ENCODE measurements at places on chromosomes 16 and 17.
A peak's percentile ranks its signal among the peaks of the same experiment; 100 is the strongest.

DNA sequence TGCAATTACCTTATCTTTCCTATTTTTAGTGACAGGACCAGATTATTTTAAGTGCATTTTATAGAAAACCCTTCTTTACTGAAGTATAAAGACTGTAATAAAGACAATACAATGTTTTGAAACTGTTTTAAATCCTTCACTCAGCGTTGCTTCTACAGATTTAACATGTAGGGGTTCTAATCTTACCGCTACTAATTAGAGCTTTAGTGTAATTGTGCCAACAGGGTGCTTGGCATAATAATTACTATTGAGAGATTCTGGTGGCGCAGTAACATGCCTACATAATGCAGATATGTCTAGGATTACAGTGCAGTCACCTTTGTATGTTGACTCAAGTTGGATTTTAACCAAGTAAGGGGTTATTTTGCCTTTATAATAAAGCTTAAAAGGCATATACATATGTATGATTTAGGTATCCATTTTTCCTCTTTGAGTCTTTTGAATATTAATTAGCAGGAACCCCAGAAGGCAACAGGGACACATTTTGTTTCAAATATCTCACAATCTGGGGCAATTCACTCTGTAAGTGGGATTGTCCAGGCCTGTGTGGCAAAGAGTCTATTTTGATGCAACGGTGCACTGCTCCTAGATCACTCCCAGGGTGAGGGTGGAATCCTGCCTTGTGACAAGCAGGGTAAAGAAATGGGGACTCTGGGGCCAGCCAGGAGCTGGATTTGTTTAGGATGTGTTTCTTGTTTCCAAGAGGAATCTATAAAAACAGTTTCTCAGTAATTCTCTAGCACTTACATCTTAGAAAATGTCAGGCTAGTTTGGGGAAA, 604.7 kb upstream of the SALL1 start:
- no peak for DNase-seq

GRCh38 chr16:63385714-63386432, 1349.6 kb upstream of the CDH8 start:
- no peak for DNase-seq

DNA sequence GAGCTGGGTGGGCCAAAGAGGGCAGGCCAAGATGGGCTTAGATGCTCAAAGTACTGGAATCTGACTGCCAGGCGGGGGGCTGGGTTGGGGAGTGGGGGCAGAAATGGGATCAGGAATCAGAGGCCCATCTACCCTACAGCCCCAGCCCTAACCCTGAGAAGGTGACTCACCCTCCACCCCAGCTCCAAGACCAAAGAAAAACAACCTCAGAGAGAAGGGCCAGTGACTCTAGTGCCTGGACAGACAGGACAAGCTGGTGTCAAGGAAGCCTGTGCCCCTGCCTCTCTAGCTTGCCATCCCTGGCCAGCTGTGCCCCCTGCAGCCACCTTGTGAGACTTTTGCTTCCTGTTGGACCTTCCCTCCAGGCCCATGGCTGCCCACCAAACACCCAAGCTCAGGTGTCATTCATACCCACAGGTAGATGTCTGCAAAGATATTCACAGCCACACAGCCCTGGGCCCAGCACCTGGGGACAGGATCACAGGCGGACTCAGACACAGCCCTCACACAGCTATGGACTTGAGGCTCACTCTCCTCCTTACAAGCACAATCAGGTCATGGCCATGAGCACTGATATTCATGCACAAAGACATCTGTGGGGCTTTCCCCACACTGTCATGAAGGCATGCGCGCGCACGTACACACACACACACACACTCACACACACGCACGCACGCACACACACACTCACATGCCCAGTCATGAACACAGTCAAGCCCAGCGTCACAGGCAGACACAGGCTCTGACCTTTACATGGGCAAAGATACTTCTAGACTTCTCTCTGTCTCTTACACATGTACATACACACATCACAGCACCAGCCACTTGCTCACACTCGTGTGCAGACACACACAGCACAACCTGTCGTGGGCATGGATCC, 2.8 kb downstream of the WNT3 start:
- DNase-seq: no peak

DNA sequence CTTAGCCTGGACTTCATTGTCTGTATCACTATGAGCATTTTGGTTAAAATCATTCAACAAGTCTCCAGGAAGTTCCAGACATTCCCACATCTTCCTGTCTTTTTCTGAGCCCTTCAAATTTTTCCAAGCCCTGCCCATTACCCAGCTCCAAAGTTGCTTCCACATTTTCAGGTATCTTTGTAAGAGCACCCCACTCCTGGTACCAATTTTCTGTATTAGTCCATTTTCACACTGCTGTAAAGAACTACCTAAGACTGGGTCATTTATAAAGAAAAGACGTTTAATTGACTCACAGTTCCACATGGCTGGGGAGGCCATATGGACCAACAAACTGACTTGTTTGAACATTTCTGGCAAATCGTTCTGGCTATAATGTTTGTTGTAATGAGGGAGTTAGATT, 67.4 kb downstream of the CDRT15 start:
- DNase-seq: no peak

DNA sequence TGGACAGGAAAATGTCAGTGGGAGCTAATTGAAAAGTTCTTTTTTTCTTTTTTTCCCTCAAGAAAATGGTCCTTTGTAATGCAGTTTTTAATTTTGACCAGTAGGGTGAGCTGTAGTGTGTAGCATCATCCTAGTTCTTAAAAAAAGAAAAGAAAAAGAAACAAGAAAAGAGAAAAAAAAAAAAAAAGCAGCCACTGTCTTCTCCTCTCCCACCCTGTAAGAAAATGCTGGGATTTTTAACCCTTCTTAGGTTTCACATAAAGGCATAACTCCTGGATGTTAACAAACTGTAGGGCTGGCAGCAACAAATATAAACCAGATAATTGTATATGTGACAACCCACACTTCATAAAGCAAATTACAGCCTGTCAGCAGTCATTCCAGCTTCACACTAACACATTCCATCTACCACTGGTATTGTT, 78.1 kb downstream of the SKAP1 start:
- no peak for DNase-seq

DNA sequence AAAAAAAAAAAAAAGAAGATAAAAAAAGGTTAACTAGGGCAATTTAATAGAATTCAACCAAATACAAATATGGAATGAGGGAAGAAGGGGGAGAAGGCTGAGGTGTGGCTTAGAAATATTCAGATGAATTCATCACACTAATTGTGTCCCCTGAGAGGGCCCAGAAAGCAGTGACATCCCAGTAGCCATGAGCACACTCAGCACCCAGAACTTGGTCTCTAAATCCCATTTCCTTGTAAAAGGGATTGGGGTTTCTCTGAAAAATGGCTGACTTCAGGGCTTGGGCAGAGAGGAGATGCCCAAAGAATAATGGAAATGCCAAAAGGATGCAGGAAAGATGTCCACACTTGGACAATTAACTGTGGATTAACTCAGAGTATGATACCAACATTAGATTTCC, 4.0 kb upstream of the ASPSCR1 start:
- no peak for DNase-seq

DNA sequence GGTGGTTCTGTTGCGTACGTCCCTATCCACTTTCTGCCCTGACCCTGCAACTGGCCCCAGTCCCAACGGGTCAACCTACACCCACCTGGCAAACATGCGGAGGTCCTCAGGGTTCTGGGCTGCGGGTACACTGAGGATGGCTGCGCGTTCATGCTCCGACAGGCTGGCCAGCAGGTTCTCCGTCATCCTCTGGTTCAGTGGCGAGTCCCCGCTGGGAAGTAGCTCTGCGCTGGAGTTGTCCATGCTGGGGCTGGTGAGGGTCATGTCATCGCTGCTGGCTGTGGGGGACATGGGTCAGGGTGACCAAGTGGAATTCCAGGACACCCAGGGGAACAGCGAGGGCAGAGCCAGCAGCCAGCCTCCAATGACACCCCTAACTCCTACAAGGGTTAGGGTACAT, 10.6 kb downstream of the MPG start:
- no peak for DNase-seq

- DNase-seq: peak; percentile 11
Observed at GRCh38 chr17:7862692-7863437, 5.1 kb downstream of the CYB5D1 start.

DNA sequence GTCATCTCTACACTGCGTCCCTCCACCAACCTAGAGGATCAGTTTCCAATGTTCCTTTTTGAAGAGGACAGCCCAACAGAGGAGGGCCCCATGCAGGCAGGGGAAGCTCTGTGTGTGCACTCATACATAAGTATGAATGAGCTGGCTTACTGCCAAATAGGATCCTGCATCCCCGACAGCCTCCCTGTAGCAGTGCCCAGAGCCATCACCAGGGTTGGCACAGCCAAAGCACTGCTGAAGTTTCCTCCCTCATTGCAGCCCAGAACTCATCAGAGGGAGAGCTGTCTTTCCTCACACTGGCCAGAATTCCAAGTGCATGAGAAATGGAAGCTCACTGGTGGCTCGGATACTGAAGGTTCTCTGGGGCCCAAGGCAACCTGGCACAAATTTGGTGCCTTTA, 114.4 kb downstream of the ASIC2 start:
- DNase-seq: no peak

DNA sequence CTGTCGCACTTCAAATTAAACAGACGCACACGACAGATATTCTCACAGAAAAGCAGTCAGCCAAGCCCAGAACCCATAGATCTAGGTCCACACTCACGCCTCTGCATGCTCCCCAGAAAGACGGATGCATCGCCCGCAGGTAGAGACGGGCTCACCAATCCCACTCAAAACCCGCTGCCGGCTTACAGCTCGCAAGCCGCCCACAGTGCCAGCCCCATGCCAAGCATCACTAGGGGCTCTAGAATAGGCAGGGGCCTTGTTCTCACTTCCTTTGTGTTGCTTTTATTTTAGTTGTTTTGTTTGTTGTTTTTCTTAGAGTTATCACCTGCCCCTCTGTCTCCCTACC, 336 bp upstream of the BMERB1 start:
- DNase-seq: no peak

GRCh38 chr17:60514053-60514452, 12.0 kb downstream of the APPBP2 start:
- no peak for DNase-seq

DNA sequence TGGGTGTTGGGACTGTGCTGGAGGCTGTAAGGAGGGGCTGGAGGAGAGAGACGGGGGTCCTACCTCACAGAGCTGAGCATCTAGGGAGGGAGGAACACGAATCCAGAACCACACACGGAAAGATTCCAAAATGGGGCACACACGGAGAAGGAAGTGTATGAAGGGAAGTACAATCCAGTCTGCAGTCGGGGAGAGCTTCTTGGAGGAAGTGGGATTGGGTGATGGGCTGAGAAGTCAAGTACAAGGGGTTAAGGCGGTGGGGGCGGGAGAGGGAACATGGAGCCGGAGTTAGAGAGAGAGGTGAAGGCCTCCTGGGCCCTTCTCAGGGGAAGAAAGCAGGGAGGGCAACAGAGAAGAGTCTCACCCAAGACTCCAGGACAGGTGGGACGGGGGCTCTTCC, 107.5 kb upstream of the CREBBP start:
- no peak for DNase-seq

DNA sequence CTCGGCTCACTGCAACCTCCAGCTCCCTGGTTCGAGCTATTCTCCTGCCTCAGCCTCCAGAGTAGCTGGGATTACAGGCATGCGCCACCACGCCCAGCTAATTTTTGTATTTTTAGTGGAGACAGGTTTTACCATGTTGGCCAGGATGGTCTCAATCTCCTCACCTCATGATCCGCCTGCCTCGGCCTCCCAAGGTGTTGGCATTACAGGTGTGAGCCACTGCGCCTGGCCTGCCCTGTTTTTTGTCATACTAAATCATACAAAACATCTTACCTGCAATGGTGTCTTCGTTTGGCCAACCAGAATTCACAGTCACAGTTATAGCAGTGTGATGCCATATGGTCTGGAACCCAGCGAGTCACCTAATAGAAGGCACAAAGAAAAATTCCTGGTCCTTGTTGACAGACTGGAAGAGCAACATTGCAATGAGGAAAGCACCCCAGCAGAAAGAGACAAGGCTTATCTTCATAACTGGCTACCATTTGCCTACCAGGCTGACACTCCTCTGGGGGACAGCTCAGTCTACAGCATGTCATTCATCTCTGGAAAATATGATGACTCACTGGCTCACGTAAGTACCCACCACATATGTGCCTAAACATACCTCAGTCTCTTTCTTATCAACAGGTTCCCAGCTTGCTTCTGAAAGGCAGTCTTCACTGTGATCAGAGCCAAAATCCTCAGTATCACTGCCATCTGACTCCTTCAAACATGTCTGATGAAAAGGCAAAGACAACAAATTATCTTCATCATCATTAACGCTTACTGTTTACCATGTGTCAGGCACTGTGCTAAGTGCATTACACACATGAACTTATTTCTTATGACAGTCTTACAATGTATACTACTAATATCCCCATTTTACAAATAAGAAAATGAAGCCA, 4.3 kb upstream of the HSF5 start:
- no peak for DNase-seq

DNA sequence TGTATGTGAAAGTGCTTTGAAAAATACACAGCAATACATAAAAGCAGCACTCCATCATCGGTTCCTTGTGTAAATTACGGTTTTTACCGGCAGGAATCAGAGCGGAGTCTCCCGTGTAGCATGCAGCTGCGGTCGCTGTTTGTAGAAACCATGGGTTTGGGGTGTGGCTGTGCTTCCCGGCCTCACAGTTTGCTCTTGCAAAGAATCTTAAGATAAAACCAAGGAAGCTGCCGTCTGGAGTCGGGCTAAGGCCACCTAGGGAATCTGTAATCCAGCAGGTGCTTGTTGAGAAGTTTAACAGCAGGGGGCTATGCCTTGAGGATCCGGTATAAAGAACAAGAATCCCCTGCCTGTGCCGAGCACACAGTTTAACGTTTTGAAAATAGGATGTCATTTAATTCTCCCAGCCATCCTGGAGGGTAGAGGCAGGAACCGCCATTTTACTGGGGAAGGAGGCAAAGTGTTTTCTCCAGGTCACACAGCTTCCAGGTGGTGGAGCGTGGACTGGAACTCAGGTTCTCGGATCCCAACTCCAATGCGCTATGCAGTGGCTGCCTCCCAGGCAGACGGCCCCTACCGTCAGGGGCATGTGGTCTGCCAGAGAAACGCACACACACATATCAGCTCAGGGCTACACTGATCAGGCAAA, 6.0 kb upstream of the TLCD3A start:
- no peak for DNase-seq

DNA sequence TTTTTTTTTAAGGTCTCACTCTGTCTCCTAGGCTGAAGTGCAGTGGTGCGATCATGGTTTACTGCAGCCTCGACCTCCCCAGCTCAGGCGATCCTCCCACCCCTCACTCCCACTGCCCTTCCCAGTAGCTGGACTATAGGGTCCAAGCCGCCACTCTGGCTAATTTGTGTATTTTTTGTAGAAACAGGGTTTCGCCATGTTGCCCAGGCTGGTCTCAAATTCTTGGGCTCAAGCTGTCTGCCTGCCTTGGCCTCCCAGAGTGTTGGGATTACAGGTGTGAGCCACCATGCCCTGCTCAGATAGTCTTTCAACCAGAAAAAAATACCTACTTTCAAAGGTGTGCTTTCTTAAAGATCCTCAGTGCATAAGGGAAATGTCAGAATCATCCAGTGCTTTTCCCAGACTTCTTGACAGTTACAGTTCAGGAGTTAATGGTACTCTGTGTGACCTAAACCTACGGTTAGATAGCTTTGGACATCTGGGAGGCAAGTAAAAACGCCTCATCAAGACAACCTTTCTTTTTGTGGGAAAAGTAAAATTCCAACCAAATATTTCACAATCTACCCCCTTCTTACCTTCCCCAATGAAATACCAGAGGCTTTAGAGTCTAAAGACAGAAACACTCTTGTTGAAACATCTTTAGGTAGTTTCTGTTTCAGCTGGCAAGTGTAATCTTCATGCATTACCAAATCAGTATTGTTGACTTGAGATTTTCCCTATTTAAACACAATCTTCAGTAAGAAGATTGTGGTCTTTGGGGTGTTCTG, 6.8 kb downstream of the RSPRY1 start:
- DNase-seq: no peak

GRCh38 chr17:21249920-21250703, 3.1 kb downstream of the NATD1 start:
- no peak for DNase-seq

Measured in T1000 (cell line).